ENCODE measurements at places on chromosomes 7 and 10. TPM values are rescaled to one million over a fixed set of nuclear protein-coding genes. Genes with fewer than 3 reads are reported as not detected.

DNA sequence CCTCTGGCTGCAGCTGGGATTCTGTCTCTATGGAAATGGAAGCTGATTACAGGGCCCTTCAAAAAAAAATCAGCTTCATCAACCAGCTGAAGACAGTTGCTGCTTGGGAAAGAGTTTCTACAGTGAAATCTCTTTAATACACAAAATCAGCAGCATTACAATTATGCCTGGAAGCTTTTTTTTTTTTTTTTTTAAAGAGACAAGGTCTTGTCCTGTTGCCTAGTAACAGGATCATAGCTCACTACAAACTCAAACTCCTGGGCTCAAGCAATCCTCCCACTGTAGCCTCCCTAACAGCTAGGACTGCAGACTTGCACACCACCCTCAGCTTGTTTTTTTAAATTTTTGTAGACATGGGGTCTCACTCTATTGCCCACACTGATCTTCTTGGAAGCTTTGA, 94.5 kb downstream of the OR13A1 start:
- DNase-seq, result no peak

DNA sequence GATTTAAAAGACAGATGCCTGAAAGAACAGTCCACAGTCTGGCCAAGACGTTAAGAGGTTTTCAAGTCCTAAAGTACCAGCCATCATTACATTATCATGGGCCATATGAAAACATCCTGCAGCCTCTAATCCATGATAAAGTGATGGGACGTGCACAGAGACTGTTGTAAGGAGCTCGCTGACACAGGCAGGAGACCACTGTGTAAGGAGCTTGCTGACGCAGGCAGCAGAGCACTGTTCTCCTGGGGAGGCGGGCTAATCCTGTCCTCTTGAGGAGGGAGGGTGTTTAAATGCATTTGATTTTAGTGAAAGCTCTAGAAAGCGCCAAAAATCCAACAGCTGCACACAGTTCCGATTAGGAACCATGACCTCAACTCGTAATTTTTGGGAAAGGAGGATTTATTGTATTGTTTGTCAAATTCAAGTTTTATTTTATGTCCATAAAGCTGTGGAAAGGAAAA, 16.9 kb downstream of the SVIL start:
- no peak for DNase-seq

GRCh38 chr7:143497008-143497795, 19.5 kb downstream of the TAS2R41 start:
- DNase-seq, result no peak

- DNase-seq, result no peak
Observed at GRCh38 chr10:82128527-82128926, 253.5 kb downstream of the NRG3 start.

GRCh38 chr7:151243408-151244195, 4.9 kb downstream of the SMARCD3 start:
- DNase-seq, result peak; percentile 64

- DNase-seq, result peak; percentile 71
Observed at GRCh38 chr7:25854608-25855497, 297.1 kb upstream of the NFE2L3 start.

DNA sequence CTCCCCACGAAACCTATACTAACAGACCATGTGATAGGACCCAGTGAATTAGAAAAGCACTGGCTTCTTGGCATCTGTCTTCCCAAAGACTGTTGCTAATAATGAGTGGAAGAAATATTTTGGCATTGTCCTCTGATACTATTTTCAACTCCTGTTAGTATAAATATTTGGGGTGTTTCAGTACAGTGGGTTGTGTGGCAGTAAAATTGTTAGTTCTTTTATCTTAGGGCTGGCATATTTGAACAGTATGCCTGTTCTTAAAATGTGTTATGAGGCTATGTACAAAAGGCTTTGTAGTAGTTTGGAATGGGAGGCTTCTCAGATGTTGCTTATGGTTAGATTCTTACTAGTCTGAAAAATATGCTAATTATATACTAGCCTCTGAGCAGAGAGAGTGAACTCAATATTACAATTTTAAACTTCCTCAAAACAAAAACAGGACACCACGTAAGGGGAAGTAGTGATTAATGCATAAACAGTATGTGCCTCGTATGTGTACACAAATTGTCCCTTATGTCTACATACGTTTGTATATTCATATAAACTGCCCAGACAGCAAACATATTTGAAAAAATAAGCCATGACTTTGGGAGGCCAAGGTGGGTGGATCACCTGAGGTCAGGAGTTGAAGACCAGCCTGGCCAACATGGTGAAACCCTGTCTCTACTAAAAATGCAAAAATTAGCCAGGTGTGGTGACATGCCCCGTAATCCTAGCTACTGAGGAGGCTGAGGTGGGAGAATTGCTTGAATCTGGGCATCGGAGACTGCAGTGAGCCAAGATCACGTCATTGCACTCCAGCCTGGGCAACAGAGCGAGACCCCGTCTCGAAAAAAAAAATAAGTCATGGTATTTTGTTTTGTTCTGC, 115.4 kb downstream of the ARID5B start:
- DNase-seq, result no peak

DNA sequence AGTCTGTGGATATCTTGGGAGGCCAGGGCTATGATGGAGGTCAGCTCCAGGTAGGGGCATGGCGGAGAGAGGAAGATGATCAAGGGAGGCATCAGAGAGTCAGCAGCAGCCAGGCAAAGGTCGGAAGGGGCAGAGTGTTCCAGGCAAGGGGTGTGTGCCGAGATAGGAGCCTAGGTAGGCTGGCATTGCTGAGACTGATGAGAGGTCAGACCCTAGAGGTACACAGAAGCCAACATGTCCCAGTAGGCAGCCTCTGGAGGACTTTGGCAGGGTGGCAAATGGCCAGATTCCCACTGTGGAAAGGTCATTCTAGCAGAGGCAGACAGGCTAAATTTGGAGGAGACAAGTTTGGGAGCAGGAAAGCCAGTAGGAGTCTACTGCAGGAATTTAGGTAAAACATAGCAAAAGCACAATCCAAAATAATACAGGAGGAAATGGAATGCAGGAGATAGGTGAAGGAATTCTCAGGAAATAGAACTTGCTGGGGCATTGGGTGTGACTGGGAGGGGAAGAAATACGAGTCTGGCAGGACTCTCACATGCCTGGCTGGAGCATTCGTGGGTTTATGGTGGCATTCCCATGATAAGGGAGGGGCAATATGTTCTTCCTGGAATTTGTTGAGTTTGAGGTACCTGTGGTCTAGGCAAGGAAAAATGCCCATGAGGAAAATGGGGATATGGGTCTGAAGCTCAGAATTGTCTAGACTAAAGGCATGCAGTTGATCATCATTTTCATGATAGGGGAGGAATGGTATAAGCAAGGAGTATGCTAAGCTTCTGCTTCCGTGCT, 25.7 kb downstream of the TMEM176A start:
- no peak for DNase-seq

DNA sequence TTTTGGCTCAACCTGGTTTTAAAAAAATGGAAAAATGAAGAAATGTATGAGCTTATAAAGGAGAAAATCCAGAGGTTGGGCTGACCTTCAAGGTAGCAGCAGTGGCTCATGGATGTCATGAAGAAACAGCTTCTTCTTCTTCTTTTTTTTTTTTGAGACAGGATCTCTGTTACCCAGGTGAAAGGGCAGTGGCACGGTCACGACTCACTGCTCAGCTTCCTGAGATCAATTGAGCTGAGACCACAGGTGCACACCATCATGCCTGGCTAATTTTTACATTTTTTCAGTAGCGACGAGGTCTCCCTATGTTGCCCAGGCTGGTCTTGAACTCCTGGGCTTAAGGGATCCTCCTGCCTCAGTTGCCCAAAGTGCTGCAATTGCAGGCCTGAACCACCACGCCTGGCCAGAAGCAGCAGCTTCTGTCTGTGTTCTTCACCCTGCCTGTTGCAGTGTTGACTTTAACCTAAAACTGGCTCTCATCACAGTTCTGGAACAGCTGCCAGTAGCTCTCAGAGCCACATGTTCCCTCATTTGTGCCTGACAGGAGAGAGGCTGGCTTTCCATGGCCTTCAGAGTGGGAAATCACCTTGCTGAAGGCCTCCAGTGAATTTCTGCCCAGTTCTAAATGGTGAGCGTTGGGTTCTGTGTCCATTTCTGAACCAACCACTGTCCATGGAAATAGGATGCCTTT, 117.7 kb downstream of the PFKFB3 start:
- DNase-seq, result no peak

DNA sequence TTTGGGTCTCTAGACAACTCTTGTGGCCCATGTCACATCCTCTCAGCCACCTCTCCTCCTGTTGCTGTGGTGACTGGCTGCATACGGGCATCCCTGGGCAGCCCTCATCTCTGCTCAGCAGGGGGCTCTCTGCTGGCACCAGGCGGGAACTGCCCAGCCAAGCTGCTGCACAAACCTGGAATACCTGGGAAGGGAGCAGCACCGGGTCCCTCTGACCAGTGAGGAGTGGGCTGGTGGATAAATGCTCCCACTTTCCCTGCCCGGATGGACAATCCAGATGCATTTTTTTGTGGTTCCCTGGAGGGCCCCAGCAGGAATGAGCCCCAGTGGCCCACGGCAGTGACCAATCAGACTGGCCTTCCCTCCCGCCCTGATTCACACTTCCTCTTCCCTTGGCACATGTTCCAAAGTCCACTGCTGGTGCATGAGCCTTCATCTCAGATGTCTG, 21.9 kb downstream of the GRID1 start:
- no peak for DNase-seq

- peak; percentile 38 for DNase-seq
Observed at GRCh38 chr7:157495594-157495993, 158.8 kb downstream of the DNAJB6 start.

DNA sequence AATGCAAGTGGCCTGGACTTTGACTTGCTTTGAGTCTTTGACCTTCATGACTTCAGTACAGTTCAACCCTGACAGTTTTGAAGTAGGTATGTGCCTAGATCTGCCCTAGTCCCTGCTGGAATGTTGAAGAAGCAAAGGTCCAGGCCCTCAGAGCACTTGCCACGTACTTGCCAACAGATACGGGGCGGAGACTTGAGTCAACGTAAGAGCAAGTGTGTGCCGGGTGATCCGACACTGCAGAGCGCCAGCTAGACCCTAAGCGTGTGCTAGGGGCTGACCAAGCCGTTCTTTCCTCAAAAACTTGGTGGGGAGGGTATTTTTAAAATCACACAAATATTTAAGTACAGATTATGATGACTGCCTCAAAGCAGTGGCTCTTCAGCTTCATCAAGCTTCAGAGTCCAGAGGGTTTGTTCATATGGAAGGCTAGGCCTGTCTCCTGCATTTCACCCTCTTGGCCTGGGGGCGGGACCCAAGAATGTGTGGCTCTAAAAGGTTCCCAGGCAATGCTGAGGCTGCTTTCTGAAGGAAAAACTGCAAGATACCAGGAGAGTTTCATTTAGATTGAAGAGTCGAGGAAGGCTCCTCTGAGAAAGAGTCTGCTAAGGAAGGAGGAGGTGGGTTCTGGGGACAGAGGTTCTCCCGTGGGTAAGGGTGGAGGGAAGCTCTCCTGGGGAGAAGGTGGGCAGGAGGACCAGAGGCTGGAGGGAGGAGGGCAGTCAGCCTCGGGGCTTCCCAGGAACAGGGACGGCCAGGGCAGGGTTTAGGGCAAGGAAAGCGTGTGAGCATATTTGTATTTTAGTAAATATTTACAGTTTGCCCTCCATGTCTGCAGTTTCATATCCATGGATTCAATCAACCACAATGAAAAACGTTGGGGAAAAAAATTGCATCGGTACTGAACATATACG, 160.3 kb downstream of the EGFR start:
- DNase-seq, result no peak

- no peak for DNase-seq
Observed at GRCh38 chr7:95578299-95578855, 17.9 kb downstream of the PDK4 start.

GRCh38 chr7:71706597-71706975, 574.6 kb downstream of the GALNT17 start:
- no peak for DNase-seq

DNA sequence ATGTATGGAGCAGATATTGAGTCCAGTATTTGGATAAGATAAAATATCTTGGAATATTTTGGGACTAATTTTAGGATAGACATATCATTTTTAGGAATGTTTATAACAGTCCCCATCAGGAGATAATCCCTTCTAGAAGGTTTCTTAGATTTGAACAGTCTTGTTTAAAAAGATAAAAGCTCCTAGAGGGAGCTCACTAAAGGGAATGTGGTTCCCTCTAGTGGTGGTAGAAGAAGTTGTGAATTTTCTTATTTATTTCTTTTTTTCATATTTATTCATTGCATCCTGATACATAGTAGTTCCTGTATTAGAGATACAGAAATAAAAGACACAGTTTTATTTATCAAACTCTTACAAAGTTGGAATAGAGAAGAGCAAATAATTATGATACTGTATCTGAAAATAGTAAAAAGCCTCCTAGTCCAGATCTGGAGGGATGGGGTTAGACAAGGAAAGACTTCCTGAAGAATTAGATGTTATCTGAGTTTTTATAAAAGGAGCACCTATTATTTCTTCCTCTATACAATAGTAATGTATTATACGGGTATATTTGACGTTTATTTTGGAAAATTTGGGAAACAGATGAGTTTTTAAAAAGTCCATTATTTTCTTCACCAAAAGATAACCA, 24.5 kb upstream of the KLF14 start:
- no peak for DNase-seq

DNA sequence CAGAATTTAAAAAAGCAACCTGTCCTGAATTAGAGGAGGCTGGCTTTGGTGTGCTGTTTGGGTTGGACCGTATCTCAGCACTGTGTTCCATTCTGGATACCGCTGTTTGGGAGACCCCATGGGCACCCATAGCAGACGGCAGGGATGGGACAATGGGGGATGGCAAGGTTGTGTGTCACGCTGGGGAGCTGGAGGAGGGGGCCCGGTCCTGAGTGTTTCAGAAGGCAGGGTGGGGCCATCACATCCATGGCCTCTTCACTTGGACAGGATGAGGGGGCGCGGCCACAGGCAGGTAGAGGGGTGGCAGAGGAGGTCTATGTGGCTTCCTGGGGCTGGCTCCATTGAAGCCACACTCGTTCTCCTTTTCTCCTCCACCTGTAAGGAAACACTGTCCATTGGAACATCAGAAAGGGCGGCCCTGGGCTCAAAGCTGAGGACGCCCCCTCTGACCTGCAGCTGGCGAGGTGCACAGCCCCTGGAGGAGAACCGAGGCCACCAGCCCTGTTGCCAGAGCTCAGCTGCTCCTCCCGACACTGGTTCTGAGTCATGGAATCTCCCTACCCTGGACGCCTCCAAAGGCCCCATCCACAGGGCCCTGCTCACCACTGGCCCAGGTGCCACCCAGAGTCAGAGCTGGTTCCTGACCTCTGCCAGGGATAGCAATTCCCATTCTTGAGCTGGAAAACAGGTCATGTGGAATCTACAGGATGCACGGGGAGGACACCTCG, 587.3 kb downstream of the DNAJB6 start:
- DNase-seq, result no peak

GRCh38 chr10:62046522-62047227, 145.2 kb downstream of the ARID5B start:
- peak; percentile 51 for DNase-seq

GRCh38 chr10:112115781-112116385, 67.7 kb downstream of the GPAM start:
- DNase-seq, result peak; percentile 68

The PRSS37 gene
- not detected for total RNA-seq

The MKX gene
- 0.53 TPM for total RNA-seq

The SLC26A3 gene
- total RNA-seq, result not detected

The CYP3A4 gene
- total RNA-seq, result not detected

The CYP2W1 gene
- total RNA-seq, result not detected

The PCDH15 gene
- not detected for total RNA-seq

The PALD1 gene
- total RNA-seq, result 5.4 TPM

The PKD2L1 gene
- not detected for total RNA-seq

The HOXA7 gene
- not detected for total RNA-seq

The SLC26A5 gene
- not detected for total RNA-seq
